ENCODE measurements at places on chromosomes 3 and 15. TPM values are rescaled to one million over a fixed set of nuclear protein-coding genes. Genes with fewer than 3 reads are reported as not detected.

Gene STOML1
- total RNA-seq = 13.3 TPM

Gene CNTN3
- total RNA-seq = not detected

Gene LINS1
- total RNA-seq = 29.6 TPM

Gene HYKK
- total RNA-seq = 0.94 TPM

Gene MESP1
- total RNA-seq = 5.6 TPM

Gene TMC3
- total RNA-seq = not detected

Gene GOLGA8O
- total RNA-seq = not detected

Gene IGSF10
- total RNA-seq = not detected

GRCh38 chr3:34584971-34585370 is 786.5 kb downstream of the PDCD6IP start:
- no peak overlapping the region for H3K27ac ChIP-seq
- no peaks in the 10 kb centered on the region for H3K36me3 ChIP-seq
- H3K4me3 ChIP-seq = no peak overlapping the region

- no peaks in the 10 kb centered on the region for H3K27me3 ChIP-seq
- H3K4me1 ChIP-seq = no peaks in the 10 kb centered on the region
- H3K36me3 ChIP-seq = no peaks in the 10 kb centered on the region
- H3K4me3 ChIP-seq = no peak overlapping the region
Measured at GRCh38 chr15:74504836-74505235, 36.2 kb upstream of the ARID3B start.

- H3K4me1 ChIP-seq = no peaks in the 10 kb centered on the region
- H3K4me3 ChIP-seq = no peak overlapping the region
- H3K27me3 ChIP-seq = no peaks in the 10 kb centered on the region
- no peaks in the 10 kb centered on the region for H3K36me3 ChIP-seq
Measured at GRCh38 chr3:100994187-100994586, 966 bp upstream of the ABI3BP start.

DNA sequence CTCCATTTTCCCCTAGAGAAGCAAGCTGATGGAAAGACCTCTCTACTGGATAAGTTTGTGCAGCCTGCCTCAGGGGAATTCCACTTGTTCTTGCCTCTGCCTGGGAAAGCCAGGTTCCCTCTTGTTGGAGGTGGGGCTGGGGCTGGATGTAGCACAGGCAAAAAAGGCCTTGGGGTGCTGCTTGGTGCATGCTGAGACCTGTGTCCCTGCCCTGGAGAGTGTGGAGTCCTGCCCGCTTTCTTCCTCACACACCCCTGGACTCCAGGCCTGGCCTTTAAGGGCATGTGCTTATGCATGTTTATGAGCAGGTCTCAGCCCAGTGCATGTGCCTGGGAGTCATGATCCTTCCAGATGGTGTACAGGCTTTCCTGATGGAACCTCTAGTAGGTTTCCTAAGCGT is 23.5 kb upstream of the JMJD7 start:
- no peak for DNase-seq
- no peaks in the 10 kb centered on the region for H3K27me3 ChIP-seq
- no peak overlapping the region for H3K27ac ChIP-seq
- peaks cover 5% of the 10 kb centered on the region for H3K4me1 ChIP-seq

DNA sequence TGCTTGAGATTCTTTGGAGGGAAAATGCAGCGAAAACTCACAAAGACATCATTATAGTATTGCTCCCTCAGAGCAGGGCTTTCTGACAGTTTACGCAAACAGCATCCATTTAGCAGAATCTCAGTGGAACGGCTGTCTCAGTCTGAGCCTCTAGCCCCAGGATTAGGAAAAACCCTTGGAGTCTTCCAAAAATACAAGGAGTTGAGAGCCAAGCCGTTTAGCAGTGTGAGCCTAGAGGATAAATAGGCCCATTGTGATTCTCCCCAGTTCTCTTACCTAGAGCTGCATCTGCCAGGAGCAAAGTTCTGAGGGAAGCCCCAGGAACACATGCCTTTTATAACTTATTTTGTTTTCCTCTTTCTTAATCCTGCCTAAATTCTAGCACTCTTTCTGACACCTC is 359.6 kb downstream of the NTRK3 start:
- H3K36me3 ChIP-seq = no peaks in the 10 kb centered on the region
- no peak for DNase-seq
- no peaks in the 10 kb centered on the region for H3K27me3 ChIP-seq
- no peak overlapping the region for H3K27ac ChIP-seq

DNA sequence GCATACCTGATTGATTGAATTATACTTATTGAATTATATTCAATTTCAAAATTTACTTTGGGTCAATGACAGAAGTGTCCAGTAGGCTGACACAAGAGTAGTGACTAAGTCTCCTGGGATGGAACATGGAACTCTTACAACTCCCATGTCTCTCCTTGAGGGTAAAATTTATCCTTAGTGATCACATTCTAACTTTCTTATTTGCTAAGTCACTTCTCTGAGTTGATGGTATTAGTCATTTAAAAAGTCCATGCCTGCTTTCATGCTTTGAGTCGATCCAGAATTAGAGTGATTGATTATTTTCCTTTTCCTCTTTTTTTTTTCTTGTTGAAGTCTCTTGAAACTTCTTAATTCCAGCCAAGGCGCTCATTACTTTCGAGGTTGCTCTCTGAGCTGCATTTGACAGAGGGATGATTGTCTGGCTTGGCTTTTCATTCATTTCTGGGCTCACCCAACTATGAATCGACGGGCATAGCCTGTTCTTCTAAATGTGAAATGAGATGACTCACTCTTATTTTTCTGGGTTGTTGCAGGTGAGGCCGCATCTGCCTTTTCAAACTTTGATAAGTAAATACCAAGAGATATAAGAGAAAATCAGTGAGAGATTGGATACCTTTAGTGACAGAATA is 34.9 kb downstream of the LRRC3B start:
- no peaks in the 10 kb centered on the region for H3K27me3 ChIP-seq
- no peaks in the 10 kb centered on the region for H3K36me3 ChIP-seq
- no peak for DNase-seq
- H3K4me3 ChIP-seq = no peak overlapping the region
- H3K4me1 ChIP-seq = no peaks in the 10 kb centered on the region

GRCh38 chr3:106114220-106114619 is 245.4 kb upstream of the CBLB start:
- no peak overlapping the region for H3K27ac ChIP-seq
- peaks cover 3% of the 10 kb centered on the region for H3K4me1 ChIP-seq
- H3K27me3 ChIP-seq = no peaks in the 10 kb centered on the region
- H3K36me3 ChIP-seq = no peaks in the 10 kb centered on the region

DNA sequence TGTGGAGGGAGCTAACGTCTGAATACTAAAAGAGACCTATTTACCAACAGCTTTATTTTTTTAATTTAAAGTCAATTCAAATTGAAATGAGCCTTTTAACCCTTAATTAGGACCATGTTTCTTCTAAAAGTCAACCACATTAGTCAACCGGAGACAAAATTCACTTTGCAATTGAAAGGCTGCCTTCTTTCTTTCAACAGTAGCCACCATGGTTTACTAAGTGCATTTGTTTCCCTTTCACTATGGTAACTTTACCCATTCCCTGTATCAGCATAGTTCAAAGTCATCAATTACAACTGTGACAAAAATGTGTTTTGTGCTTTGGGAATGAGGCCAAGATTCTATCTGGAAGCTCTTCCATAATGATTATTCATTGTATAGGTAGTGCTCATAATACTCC is 225.4 kb downstream of the EPHA3 start:
- no peak overlapping the region for H3K27ac ChIP-seq
- no peaks in the 10 kb centered on the region for H3K36me3 ChIP-seq
- no peak for DNase-seq
- no peaks in the 10 kb centered on the region for H3K27me3 ChIP-seq
- no peak overlapping the region for H3K4me3 ChIP-seq

DNA sequence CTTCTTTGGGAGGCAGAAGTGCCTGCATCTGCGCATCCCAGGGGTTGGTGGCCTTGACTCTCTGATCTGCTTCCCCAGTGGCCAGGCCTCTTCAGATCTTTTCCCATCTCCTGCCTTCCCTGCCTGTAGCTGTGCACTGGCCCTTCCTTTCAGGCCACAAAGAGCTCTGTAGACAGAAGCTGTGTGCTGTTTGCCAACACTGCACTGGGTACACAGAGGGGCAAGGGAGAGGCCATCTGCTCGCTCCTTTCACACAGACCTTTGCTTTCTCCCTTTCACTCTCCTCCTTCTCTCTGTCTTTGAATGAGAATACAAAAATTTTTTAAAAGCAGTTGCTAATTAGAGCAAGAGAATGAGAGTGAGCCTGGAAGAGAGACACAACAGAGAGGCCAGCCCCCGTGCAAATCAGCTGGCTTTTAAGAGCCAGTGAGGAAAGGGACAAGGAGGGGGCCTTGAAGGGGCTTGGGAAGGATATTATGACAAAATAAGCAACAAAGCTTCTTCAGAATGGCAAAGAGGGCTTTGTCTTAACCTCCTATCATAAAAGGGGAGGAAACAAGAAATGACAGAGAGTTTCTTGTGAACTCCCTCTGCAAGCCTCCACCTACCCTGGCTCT is 170.9 kb downstream of the EPHB1 start:
- no peaks in the 10 kb centered on the region for H3K36me3 ChIP-seq
- H3K27me3 ChIP-seq = no peaks in the 10 kb centered on the region
- no peak overlapping the region for H3K27ac ChIP-seq
- H3K4me3 ChIP-seq = no peak overlapping the region
- H3K4me1 ChIP-seq = no peaks in the 10 kb centered on the region
- no peak for DNase-seq

DNA sequence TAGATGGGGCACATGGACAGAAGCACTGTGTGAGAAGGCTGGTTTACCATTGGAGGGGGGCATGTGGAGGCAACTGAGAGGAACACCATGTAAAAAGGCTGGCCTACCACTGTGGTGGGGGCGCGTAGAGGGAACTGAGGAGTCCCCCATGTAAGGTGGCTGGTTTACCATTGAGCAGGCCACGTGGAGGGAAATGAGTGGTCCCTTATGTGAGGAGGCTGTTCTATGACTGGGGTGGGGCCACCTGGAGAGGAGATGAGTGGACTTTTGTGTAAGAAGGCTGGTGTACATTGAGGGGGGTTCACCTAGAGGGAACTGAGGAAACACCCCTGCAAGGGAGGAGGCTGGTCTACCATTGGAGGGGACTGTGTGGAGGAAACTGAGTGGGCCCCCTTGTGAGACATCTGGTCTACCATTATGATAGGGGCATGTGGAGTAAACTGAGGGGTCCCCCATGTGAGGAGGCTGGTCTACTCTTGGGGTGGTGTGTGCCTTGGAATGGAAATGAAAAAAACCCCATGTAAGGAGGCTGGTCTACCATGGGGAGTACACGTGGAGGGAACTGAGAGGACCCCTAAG is 156.9 kb downstream of the FBLN2 start:
- no peak overlapping the region for H3K4me3 ChIP-seq
- no peaks in the 10 kb centered on the region for H3K27me3 ChIP-seq
- DNase-seq = no peak
- H3K27ac ChIP-seq = no peak overlapping the region
- H3K4me1 ChIP-seq = no peaks in the 10 kb centered on the region
- H3K36me3 ChIP-seq = no peaks in the 10 kb centered on the region

GRCh38 chr3:134341389-134341788 is 32.9 kb downstream of the AMOTL2 start:
- H3K4me3 ChIP-seq = no peak overlapping the region
- no peaks in the 10 kb centered on the region for H3K36me3 ChIP-seq
- DNase-seq = no peak
- no peak overlapping the region for H3K27ac ChIP-seq
- H3K4me1 ChIP-seq = no peaks in the 10 kb centered on the region

DNA sequence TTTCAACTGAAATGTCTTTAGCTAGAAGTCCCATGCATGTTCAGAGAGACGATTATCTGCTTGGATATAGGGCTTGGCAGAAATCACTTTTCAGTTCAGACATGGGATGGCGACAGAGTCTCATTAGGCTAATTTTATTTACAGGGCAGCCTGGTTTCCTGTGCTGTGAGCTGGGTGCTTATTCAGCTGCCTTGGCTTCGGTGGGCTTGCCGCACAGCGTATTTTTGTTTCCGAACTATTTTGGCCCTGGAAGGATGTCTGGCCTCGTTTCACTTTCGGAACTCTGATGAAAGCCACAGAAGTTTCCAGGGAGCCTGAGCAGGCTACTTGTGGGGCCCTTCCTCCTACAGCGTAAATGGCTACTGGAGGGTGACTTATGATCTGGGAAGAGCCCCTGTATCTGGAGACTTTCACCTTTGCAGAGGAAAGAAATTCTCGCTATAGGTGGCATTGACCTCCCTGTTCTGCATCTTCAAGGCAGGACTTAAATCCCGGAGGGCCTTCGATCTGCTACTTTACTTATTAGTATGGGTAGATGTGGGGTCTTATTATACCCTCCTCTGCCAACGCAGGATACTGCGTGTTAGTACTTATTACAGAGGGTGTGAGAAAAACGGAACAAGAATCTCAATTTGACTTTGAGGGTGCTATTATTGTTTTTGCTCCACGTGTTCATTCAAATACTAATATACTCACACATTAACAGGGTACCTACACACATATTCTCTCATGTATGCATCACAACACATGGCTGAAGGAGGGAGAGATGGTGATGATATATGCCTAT is 364.0 kb upstream of the RBMS3 start:
- no peaks in the 10 kb centered on the region for H3K4me1 ChIP-seq
- no peak overlapping the region for H3K4me3 ChIP-seq
- no peak overlapping the region for H3K27ac ChIP-seq
- no peaks in the 10 kb centered on the region for H3K27me3 ChIP-seq
- DNase-seq = no peak

- DNase-seq = no peak
- no peak overlapping the region for H3K27ac ChIP-seq
- no peaks in the 10 kb centered on the region for H3K36me3 ChIP-seq
- no peaks in the 10 kb centered on the region for H3K27me3 ChIP-seq
- H3K4me1 ChIP-seq = no peaks in the 10 kb centered on the region
Measured at GRCh38 chr3:185215873-185216606, 37.8 kb downstream of the EHHADH start.

- no peaks in the 10 kb centered on the region for H3K36me3 ChIP-seq
- no peak overlapping the region for H3K4me3 ChIP-seq
- DNase-seq = no peak
- H3K4me1 ChIP-seq = no peaks in the 10 kb centered on the region
- no peaks in the 10 kb centered on the region for H3K27me3 ChIP-seq
Measured at GRCh38 chr3:43869491-43869890, 178.8 kb downstream of the ABHD5 start.

GRCh38 chr15:66936861-66937582 is 128.4 kb upstream of the SMAD3 start:
- H3K27me3 ChIP-seq = no peaks in the 10 kb centered on the region
- H3K27ac ChIP-seq = no peak overlapping the region
- no peak for DNase-seq
- H3K4me1 ChIP-seq = no peaks in the 10 kb centered on the region
- H3K36me3 ChIP-seq = no peaks in the 10 kb centered on the region

GRCh38 chr15:41878355-41878699 is 15.5 kb downstream of the SPTBN5 start:
- H3K4me1 ChIP-seq = no peaks in the 10 kb centered on the region
- H3K4me3 ChIP-seq = no peak overlapping the region

Data from CD8-positive, alpha-beta memory T cell (primary cell).